ENCODE measurements at places on chromosomes 6 and 20. TPM values are rescaled to one million over a fixed set of nuclear protein-coding genes. Genes with fewer than 3 reads are reported as not detected.

The BPI gene
- total RNA-seq = not detected

The GNAS-AS1 gene
- total RNA-seq = not detected

The FOXP4 gene
- 9.9 TPM for total RNA-seq

The REV3L gene
- total RNA-seq = 18.1 TPM

The SLC26A8 gene
- total RNA-seq = not detected

The MYLK4 gene
- total RNA-seq = 0.71 TPM

The LY6G6D gene
- not detected for total RNA-seq

The CFAP61 gene
- total RNA-seq = not detected

DNA sequence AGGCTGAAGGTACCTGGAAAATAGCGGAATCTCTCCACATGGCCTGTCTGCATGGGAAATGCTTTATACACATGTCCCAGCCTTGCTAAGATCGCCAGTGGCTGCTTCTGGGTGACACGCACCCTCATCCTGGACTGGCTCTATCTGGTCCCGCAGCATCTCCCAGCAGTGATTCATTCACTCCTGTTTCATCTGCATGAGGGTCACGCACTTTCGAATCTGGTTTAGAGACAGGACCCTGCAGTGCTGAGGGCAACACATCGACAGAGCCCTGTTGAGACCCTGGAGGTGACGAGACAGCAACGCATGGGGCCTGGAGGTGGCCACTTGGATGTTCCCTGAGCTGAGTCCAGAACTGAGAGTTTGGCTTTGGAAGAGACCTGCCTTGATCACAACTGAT, 136.5 kb downstream of the SMOC2 start:
- DNase-seq = no peak

DNA sequence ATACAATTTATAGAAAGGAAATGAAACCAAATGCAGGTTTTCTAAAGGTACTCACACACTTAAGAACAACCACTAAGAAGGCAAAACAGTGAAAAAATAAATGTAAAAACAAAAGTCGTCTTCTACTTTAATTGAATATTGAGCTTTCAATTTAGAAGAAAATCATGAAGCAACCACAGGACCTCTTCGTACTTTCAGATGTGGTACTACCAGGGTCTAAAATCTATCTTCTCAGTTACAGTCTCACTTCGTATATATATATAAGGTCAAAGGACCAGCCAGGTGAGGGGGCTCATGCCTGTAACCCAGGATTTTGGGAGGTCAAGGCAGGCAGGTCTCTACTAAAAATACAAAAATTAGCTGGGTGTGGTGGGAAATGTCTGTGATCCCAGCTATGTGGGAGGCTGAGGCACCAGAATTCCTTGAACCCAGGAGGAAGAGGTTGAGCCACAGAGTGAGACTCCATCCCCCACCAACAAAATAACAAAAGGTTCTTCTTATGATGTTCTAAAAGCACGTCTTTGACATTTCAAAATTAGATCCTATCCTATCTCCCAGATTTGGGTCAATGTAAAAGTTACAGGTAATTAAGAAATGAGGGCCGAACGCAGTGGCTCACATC, 12.5 kb downstream of the ROMO1 start:
- no peak for DNase-seq

DNA sequence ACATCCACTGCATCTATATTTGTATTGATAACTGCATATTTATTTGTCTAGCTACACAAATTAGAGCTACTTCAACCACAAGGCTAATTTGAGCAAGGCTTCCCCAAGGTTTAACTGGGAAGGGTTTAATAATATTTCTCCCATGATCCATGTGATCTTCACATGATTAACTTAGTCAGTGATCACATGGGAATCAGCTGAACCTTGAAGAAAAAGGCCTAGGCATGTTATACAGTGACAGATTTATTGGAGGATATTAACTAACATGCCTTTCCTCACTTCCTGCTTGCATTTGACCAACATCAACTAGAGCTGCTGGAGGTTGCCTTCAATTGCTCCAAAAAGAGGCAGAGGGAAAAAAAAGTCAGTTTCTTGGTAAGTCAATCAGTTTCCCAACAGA, 417.0 kb downstream of the HAO1 start:
- no peak for DNase-seq

DNA sequence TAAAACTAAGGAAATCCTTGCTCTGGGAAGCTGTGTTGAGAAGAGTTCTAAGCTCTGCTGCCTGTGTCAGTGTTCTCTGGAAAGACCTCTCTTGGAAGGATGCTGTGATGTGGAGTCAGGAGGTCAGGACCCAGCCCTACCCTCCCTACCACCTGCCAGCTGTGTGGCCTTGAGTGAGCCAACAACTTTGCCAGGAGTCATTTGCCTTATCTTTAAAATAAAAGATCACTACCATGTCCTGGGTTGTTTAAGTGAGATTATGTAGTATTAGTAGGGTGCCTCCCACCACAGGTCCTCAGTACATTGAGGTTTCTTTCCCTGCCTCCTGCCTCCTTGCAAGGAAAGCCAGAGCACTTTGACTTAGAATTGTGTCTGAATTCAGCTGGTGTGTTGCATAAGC, 64.9 kb downstream of the FOXO3 start:
- DNase-seq = no peak

DNA sequence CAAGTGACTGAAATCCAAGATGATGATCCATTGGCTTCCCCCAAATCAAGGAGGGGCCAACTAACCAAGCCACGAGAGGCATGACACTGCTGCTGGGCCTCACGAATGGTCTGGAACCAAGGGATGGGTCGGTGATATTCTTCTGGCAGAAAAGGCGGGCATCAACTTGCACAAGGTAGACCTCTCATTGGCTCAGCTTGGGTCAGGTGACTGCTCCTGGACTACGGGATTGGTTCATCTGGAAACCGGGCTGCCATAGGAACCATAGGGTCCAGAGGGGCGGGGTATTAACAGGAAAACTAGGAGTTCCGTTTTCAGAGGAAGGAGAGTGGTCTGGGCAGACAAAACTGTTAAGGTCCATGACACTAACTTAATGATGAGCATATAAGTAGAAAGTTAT, 100.9 kb downstream of the TFAP2C start:
- DNase-seq = no peak

- no peak for DNase-seq
Measured at GRCh38 chr20:45405571-45406259, 2.4 kb upstream of the DBNDD2 start.

DNA sequence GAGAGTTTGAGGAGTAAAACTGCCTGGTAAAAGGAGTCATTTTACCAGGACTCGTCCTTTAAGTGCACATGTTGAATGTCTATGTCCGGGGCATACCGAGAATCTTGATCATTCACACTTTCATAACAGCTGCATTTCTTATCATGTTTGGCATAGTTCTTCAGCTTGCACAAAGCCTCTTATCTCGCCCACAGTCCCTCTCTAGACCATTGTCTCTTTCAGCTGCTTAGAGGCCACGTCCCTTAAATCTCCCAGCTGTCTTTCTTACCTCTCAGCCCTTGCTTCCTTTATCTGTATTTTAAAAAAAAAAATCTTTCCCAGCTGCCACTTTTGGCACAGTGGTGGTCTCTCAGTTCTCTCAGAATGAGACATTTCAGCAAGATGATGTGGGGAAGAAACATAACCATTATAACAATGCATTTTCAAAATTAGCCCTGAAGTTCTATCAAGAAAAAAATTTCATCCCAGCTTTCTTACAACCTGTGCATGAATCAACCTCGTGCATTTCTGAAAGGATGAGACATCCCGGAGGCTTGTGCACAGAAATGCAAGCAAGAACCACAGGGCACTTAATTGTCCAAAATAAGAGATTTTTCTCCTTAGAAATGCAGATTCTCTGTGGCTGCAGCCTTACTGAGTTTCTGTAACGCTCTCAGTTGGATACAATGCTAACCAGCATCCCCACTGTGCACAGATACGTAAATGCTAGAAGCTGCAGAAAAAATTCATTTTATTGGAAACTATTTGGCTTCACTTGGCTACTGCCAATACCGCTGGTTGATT, 24.2 kb downstream of the RBM24 start:
- no peak for DNase-seq

- no peak for DNase-seq
Measured at GRCh38 chr6:2028457-2029038, 216.9 kb downstream of the GMDS start.

- DNase-seq = no peak
Measured at GRCh38 chr6:74568861-74569260, 637.0 kb downstream of the COL12A1 start.
